Stimulated activated CD4-positive, alpha-beta T cell treated with anti-CD3 and anti-CD28 coated beads, Interleukin-2, amount 100 ng/mL, for 24 hours (primary cell): ENCODE measurements at places on chromosomes 6 and 20.

GRCh38 chr6:84801250-84801649, 36.9 kb upstream of the TBX18 start:
- DNase-seq = no peak

GRCh38 chr6:132132422-132132821, 181.2 kb upstream of the CCN2 start:
- DNase-seq = no peak

DNA sequence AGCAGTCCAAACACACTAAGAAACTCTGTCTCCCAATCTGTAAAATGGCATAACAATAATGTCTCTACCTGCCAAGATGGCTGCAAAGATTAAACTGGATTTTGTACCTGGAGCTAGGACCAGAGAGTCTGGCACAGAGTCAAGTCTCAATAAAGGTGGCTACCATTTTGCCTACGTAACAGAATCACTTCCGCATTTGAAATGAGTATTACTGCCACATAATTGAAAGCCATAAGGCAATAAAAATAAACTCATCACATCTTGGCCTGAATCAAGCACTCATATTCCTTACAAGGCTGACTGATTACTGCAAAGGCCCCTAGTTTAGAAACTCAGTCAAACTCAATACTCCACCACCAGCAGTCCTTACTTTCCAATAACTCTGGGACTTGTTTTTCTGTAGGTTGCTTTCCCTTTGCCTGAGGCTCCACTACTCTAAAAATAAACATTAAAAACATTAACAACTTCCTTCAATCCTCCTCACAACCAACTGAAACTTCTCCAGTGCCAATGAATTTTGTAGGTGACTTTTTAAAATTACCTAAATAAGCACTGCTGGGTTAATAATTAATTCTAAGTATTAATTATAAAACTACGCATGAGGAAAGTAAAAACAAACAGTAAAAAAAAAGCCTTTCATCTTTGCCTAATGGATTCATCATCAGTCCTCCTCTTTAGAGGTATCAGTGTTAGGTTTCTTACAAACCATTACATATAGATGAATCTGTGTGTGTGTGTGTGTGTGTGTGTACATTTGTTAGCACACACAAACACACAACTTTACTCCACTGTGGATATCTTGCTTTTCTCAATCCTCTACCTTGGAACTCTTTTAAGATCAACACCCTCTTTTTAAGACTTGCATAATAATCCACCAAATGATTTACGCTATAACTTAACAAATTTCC, 3.7 kb downstream of the KIF16B start:
- DNase-seq = no peak

GRCh38 chr6:3803627-3804468, 45.3 kb upstream of the FAM50B start:
- no peak for DNase-seq

- no peak for DNase-seq
Observed at GRCh38 chr20:51586005-51586440, 43.5 kb upstream of the NFATC2 start.

- peak; percentile 65 for DNase-seq
Observed at GRCh38 chr20:63698739-63699465, 2.5 kb downstream of the TNFRSF6B start.
